Activated T-helper 1 cell treated with anti-CD3 and anti-CD28 coated beads, Interleukin-12 subunit alpha, Interleukin-12 subunit beta, Interleukin-2, Interleukin-4 antibody, amounts not matched to agents 30 ng/mL and 10 ng/mL and 1 ng/mL, durations not matched to agents 14 hours and 24 hours and 36 hours (primary cell): ENCODE measurements at places on chromosomes 5 and 9. TPM values are rescaled to one million over a fixed set of nuclear protein-coding genes. Genes with fewer than 3 reads are reported as not detected.

PCDHGA10 gene
- total RNA-seq, result 0.10 and 0.13 TPM in 2 replicates

DNAI1 gene
- not detected in 2 replicates for total RNA-seq

WNK2 gene
- total RNA-seq, result 2.2 and 3.0 TPM in 2 replicates

GZMA gene
- 88.1 and 93.7 TPM in 2 replicates for total RNA-seq

ARSI gene
- not detected in 2 replicates for total RNA-seq

ASTN2 gene
- 2.5 and 3.3 TPM in 2 replicates for total RNA-seq

IFNA17 gene
- not detected in 2 replicates for total RNA-seq

MLANA gene
- total RNA-seq, result not detected in 2 replicates

- DNase-seq, result no peak
Observed at GRCh38 chr5:102866237-102866600, 111.1 kb downstream of the PAM start.

DNA sequence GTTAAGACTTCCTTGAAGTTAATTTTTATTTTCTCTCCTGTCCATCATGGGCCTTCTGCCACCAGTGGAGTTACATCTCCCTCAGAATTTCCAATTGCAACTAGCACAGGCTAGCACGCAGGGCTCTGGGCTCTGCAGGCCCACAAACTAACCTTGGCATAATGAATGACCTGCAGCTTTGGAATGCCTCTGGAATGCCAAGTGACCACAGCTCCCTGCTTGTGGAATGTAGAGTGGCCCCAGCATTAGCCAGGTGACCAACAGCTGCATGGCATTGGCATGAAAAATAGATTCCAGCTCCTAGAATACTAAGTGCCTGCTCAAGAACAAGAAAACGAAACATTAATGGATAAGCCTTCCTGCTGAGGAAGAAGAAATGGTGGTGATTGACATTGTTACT is 726.1 kb downstream of the BRINP1 start:
- DNase-seq, result no peak

DNA sequence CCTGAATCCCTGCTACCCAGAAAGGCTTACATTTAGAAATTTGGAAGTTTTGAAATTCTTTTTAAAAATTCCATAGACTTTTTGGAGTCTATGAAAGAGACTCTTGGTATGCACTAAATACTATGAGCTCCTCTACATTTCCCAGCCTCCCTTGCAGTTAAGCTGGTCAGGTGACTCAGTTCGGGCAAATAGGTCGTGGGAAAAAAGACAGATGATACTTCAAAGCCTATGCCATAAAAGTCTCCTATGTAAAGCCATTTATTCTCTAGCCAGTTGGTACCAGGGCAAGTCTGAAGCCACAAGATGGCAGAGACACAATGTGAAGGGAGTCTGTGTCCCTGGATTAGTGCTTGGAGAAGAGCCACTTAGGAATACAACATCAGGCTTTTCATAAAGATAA is 101.8 kb downstream of the BOD1 start:
- DNase-seq, result no peak

GRCh38 chr5:2378108-2378507 is 373.4 kb downstream of the IRX2 start:
- no peak for DNase-seq

DNA sequence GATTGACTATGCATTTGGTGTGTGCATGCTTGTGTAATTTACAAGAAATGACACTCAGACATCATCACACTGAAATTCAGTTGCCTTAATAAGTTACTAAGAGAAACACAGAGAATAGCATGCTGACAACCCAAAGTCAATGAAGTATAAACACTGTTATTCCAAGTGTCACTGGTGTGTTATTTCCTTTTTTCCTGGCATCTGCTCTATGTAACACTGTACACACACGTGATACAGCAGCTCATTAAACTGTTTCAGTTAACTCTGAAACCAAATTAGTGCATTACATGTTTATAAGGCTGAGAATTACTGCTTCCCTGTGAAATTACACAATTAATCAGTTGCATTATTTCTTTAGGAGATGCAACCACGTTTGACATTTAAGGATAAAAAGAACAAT is 252.7 kb downstream of the EFNA5 start:
- no peak for DNase-seq

- no peak for DNase-seq
Observed at GRCh38 chr5:163489055-163489744, 16.2 kb upstream of the MAT2B start.

DNA sequence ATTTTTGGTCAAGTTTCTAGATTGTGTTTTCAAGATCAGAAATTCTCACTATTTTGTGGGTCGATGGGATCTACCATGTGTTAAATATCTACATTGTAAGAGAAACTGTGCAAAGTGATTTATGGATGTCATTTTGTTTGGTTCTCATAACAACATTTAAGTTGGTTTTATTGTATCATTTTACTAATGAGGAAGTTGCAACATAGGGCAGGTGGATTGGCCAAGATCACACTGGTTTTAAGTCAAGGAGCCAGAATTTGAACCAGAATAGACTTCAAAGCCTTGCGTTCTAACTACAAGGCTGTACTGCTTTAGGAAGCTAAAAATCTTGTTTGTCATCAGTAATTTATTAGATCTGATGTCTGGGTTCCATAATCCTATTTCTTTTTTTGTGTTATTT is 23.4 kb downstream of the SH3TC2 start:
- DNase-seq, result no peak

DNA sequence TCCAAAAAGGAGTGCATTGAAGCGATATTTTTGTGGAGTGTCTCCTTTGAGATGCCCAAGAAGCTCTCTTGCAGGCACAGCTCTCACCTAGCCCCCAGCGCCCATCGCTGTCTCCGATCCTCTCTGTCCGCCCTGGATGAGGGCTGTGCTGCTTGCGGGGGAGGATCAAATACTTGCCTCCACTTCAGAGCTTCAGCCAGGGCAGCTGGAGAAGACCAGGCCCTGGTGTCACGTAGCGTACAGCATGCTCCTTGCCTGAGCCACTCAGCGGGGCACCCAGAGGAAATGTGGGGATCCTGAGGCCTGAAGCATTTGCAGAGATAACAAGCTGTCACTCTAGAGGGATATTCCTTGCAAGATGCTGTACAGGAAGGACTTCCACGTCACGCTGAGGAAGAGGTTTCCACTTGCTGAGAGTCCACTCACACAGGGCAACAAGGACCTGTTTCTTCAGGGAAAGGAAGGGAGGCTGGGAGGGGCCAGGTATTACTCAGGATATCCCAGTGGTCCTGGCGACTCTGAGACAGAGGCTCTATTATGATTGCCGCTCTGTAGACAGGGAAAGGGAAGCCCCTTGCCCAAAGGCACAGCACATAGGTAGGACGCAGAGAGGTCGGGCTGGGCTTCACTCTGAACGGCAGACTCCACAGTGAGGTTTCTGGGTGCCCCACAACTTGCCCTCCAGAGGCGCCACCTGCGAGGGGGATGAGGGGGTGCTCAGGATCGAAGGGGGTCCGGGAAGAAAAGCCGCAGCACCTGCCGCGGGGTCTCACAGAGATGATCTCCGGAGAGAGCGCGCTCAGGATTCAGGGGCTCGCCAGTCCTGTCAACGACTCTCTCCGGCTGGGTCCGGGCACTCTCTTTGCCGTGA is 64.0 kb downstream of the CRB2 start:
- DNase-seq, result no peak

DNA sequence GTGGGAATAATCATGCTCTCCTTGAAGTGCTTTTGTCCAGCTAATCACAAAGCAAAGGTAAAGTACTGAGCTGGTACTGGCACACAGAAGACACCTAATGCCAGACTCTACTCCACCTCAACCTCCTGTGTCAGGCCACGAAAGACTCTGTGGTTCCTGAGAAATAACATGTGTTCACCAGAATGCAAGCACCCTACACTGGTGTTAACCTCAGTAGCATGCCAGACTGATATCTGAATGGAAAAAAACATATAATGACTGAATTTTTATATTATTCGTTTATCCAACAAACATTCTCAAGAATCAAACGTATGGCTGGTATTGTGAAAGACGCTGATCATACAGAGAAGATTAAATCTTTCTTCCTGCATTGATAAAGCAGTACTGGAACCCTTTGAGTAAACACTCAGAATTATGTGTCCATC is 97.1 kb upstream of the IFNE start:
- peak; percentile 34 for DNase-seq

- DNase-seq, result no peak
Observed at GRCh38 chr5:55300890-55301289, 6.6 kb downstream of the DHX29 start.

GRCh38 chr5:159886296-159886695 is 30.0 kb upstream of the ADRA1B start:
- DNase-seq, result no peak

DNA sequence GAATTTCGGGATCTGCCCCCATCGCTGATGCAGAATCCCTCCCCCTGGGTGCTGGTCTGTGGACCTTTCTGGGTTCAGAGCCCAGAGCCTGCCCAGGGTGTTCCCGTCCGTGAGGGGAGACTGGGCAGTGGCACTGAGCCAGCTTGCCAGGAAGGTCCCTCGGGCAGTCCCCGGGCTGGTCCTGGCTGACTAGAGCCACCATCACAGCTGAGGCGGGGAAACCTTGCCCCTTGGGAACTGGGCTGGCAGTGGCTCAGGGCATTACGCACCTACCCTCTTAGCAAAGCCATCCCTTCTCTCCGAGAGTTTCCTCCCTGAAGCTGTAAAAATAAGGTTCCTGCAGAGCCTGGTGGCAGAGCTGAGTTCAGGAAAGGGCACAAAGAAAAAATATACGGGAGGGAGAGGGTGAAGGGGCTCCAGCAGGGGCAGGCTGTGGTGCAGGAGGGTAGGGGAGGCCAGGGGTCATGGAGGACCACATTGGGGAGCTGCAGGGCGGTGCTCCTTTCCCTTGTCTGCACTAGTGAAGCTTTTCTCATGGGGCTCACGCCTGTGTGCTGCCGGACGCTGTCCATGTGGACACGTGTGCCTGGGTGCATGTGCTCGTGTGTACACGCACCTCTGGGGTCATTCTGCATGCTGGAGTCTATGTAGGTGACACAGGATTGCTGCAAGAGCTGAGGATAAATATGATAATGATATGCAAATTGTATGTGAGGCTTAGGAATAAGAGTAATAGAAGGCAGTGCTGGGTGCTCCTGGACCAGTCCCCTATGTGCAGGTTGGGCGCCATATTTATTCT is 118.9 kb downstream of the LHX2 start:
- DNase-seq, result no peak

DNA sequence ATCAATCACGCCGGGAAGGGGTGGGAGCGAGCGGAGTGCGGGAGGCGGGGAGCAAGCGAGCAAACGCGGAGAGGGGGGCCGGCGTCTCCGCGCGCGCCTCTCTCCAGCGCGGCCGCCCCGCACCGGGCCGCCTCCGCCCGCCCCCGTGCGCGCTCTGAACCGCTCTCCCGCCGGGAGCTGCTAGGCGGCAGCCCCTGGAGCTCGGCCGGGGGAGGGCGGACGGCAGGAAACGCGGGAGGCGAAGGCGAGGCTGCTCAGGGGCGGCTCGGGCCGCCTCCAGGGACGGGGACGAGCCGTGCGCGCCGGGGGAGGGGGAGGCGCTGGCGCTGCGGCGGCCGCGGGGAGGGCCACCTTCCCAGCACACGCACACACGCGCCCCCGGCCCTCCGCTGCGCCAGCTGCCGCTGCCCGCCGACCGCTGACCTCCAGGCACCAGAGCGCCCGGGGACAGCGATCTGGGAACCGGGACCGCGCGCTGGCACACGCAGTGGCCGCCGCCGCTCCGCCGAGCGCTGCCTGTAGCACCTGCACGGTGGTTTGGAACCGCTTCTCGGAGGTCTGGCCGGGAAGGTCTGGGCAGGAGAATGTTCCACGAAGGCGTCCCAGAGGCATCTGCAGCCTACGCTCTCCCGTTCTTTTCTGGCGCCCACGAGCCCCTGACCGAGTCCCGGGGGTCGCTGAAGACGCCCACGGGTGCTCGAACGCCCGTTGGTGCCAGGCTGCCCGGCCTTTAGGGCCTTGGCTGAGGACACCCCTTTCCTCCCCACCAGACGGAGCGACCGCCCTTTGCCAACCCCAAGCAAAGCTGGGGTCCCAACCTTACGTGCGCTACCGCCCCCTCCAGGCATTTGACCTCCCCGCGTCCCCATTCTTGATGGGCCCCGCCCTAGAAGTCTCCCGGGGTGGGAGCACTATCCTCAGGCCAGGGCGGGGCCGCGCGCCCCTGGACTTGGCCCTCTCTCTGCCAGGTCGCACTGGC is at the start of gene GABBR2:
Gene GABBR2, minus strand, starts transcription at position 3 of the 979 bp plus-strand sequence. CDS start 198 bp downstream, outside the sequence.
- DNase-seq, result no peak

- no peak for DNase-seq
Observed at GRCh38 chr5:95020345-95020744, 264.5 kb downstream of the MCTP1 start.

- no peak for DNase-seq
Observed at GRCh38 chr5:102865171-102865509, 110.0 kb downstream of the PAM start.

- DNase-seq, result no peak
Observed at GRCh38 chr5:14199902-14200301, 56.8 kb downstream of the TRIO start.

DNA sequence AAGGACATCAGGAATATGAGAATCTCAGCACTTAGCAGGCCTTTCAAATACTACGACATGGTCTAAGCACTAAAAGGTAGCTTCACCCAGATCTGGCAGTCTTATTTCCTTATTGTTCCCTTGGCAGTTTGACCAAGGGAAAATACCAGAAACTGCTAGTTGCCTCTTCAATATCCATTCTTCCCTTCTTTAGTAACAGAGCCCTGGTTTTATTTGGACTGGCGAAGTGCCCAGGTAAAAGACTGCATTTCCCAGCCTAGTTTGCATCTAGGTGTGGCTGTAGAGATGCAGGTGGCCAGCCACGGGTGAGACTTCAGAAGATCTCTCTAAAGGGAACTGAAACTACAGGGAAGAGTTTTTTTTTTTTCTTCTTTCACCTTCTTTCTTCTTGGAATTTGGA is 21.6 kb downstream of the DMRT2 start:
- DNase-seq, result no peak

DNA sequence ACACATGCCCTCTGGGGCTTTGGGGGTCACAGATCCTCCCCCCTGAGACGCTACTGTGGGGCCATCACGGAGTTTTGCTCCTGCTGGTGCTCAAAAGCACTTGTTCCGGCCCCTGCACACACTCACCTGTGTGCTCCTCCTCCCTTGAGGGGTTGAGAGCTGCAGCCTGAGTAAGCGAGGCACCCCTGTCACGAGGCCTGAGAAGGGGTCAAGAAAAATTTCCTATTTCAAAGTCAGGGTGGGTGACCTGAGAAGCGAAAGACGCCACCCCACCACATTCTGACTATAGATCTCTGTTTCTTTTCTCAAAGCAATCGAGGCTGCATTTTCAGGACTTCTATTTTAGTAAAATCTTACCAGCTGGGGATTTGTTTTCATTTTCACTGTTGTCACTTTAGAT is 138.5 kb downstream of the DCP2 start:
- no peak for DNase-seq

GRCh38 chr9:82106536-82106935 is 118.0 kb downstream of the SPATA31D1 start:
- no peak for DNase-seq

- DNase-seq, result no peak
Observed at GRCh38 chr5:31598640-31599611, 40.0 kb upstream of the PDZD2 start.

- DNase-seq, result no peak
Observed at GRCh38 chr5:52956014-52956413, 33.1 kb upstream of the ITGA2 start.

DNA sequence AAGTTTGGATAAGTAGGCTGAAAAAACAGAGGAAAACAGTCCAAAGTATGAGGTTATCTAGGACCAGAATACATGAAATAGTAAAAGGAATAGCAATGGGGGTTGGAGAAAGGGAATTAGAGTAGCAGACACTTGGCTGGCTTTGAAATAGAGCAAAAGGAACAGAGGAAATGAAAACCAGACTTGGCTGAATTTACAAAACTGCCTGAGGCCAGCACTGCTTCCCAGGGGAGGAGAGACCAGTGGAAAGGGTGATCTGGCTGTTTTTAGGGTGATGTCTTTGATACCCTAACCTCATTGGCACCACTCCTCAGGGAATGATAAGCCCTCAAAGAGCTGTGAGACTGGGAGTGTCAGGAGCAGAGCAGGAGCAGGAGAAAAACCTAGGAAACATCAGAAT is 413.4 kb upstream of the SLC30A5 start:
- no peak for DNase-seq
